ENCODE measurements at places on chromosomes 6 and 20. TPM values are rescaled to one million over a fixed set of nuclear protein-coding genes. Genes with fewer than 3 reads are reported as not detected.

GRCh38 chr20:31918466-31919105, 33.3 kb downstream of the PDRG1 start:
- no peaks in the 10 kb centered on the region for H3K36me3 ChIP-seq
- no peak for DNase-seq
- H3K4me3 ChIP-seq, result no peak overlapping the region
- no peak overlapping the region for H3K27ac ChIP-seq

GRCh38 chr6:43971776-43972126, 155.5 kb downstream of the MRPL14 start:
- DNase-seq, result no peak
- peaks cover 2% of the 10 kb centered on the region for H3K4me1 ChIP-seq
- peaks cover 34% of the 10 kb centered on the region for H3K27me3 ChIP-seq
- no peaks in the 10 kb centered on the region for H3K36me3 ChIP-seq

GRCh38 chr6:106963544-106963943, 11.0 kb downstream of the CD24 start:
- no peak for DNase-seq
- H3K27ac ChIP-seq, result no peak overlapping the region
- peaks cover 8% of the 10 kb centered on the region for H3K4me1 ChIP-seq
- no peaks in the 10 kb centered on the region for H3K27me3 ChIP-seq
- peaks cover 7% of the 10 kb centered on the region for H3K36me3 ChIP-seq

The TNFRSF21 gene
- 49.7 TPM for total RNA-seq

The EFCAB8 gene
- total RNA-seq, result 0.29 TPM

- H3K4me3 ChIP-seq, result no peak overlapping the region
- H3K4me1 ChIP-seq, result peaks cover 10% of the 10 kb centered on the region
- no peak overlapping the region for H3K27ac ChIP-seq
- no peaks in the 10 kb centered on the region for H3K36me3 ChIP-seq
- DNase-seq, result no peak
These were observed 3.8 kb upstream of the RNF146 start for GRCh38 chr6:127262896-127263295.

GRCh38 chr20:61263938-61264337, 11.9 kb downstream of the CDH4 start:
- H3K27me3 ChIP-seq, result peaks cover 83% of the 10 kb centered on the region
- no peak overlapping the region for H3K4me3 ChIP-seq
- H3K36me3 ChIP-seq, result no peaks in the 10 kb centered on the region
- H3K27ac ChIP-seq, result no peak overlapping the region
- H3K4me1 ChIP-seq, result no peaks in the 10 kb centered on the region
